ENCODE measurements at places on chromosomes 1 and 21. TPM values are rescaled to one million over a fixed set of nuclear protein-coding genes. Genes with fewer than 3 reads are reported as not detected.

The IBA57 gene
- 6.6 TPM for total RNA-seq

The PATJ gene
- total RNA-seq, result 4.2 TPM

The FCRL5 gene
- 0.03 TPM for total RNA-seq

The CGN gene
- 1.8 TPM for total RNA-seq

The ENAH gene
- total RNA-seq, result 66.8 TPM

The HCN3 gene
- 4.5 TPM for total RNA-seq

The SMYD3 gene
- 15.4 TPM for total RNA-seq

The OR10X1 gene
- total RNA-seq, result not detected

The RASAL2 gene
- total RNA-seq, result 17.1 TPM

The NCF2 gene
- 1.9 TPM for total RNA-seq

The IVL gene
- total RNA-seq, result 0.10 TPM

The TMIGD3 gene
- total RNA-seq, result not detected

The ZNF692 gene
- total RNA-seq, result 16.4 TPM

The CLCA2 gene
- not detected for total RNA-seq

The CASQ2 gene
- total RNA-seq, result not detected

The L1TD1 gene
- total RNA-seq, result not detected

The TNFRSF9 gene
- 3.2 TPM for total RNA-seq

The HSD3B2 gene
- total RNA-seq, result not detected

The CRNN gene
- not detected for total RNA-seq

The C4BPA gene
- total RNA-seq, result 0.52 TPM

The NR1I3 gene
- not detected for total RNA-seq

The CD84 gene
- not detected for total RNA-seq

The SHE gene
- total RNA-seq, result 0.10 TPM

The PLPPR5 gene
- not detected for total RNA-seq

The PPT1 gene
- total RNA-seq, result 65.5 TPM

The EFNA3 gene
- total RNA-seq, result 9.8 TPM

The WDR64 gene
- total RNA-seq, result not detected

The RIIAD1 gene
- total RNA-seq, result not detected

The PTGFRN gene
- total RNA-seq, result 15.0 TPM

The TMPRSS15 gene
- not detected for total RNA-seq

The SDE2 gene
- 8.7 TPM for total RNA-seq

The ASCL5 gene
- total RNA-seq, result 0.13 TPM

The LRRC38 gene
- 0.06 TPM for total RNA-seq

The GNAT2 gene
- 0.17 TPM for total RNA-seq

The HSPA6 gene
- total RNA-seq, result 8.3 TPM

The DNAJC6 gene
- total RNA-seq, result 7.1 TPM

The C1QTNF12 gene
- 1.7 TPM for total RNA-seq

The CENPF gene
- total RNA-seq, result 71.6 TPM

The NBPF4 gene
- total RNA-seq, result not detected

Measured in A549 treated with Mapracorat at 1 μM for 4 hours (cell line).